ENCODE measurements at places on chromosomes 1 and 21.

DNA sequence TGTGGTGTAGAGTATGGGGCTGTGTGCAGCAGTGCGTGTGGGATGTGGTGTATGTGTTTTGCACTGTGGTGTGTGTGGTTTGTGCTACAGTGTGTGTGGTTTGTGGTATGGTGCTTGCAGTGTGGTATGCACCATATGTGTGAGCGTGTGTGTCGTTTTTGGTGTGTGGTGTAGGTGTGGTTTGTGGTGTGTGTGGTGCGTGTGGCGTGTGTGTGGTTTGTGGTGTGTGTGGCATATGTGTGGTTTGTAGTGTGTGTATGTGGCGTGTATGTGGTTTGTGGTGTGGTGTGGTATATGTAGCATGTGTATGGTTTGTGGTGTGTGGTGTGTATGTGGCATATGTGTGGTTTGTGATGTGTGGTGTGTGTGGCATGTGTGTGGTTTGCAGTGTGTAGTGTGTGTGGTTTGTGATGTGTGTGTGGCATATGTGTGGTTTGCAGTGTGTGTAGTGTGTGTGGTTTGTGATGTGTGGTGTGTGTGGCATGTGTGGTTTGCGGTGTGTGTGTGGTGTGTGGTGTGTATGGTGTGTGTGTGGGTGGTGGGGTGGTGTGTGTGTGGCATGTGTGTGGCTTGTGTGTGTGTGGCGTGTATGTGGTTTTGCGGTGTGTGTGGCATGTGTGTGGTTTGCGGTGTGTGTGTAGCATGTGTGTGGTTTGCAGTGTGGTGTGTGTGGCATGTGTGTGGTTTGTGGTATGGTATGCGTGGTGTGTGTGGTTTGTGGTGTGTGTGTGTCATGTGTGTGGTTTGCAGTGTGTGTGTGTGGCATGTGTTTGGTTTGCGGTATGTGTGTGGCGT, 53.5 kb upstream of the TRAPPC10 start:
- no peak for DNase-seq

- no peak for DNase-seq
Observed at GRCh38 chr1:61708953-61709907, 15.7 kb downstream of the TM2D1 start.

DNA sequence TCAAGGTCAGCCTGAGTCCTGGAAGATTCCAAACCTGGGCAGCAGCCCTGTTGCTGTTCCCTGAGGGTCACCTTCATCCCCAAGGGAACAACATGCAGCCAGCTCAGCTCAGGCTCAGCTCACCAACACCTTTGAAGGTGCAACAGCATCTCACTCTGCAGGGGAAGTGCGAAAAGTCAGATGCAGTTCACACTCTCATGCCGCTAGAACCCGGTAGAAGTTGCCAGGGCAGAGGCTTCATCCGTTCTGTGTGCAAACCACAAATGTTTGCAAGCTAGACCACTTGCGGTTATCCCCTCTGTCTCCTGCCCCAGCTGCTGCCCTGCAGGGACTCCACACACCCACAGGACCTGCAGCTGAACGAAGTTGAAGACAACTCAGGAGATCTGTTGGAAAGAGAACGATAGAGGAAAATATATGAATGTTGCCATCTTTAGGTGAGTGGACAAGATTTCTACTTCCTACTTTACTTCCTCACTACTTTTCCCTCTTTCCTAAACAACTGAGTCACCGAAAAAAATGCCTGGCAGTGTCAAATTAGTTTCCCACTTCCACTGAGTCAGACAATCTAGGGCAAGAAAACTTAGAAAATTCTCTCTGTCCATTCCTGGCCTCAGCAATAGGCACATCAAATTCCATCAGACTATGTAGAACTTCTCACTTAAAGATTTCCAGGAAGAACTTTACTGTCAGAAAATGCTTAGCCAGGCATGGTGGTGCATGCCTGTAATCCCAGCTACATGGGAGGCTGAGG, 1.8 kb upstream of the FCRL6 start:
- peak; percentile 52 for DNase-seq

GRCh38 chr1:40224040-40224439, 23.7 kb upstream of the TMCO2 start:
- peak; percentile 78 for DNase-seq

DNA sequence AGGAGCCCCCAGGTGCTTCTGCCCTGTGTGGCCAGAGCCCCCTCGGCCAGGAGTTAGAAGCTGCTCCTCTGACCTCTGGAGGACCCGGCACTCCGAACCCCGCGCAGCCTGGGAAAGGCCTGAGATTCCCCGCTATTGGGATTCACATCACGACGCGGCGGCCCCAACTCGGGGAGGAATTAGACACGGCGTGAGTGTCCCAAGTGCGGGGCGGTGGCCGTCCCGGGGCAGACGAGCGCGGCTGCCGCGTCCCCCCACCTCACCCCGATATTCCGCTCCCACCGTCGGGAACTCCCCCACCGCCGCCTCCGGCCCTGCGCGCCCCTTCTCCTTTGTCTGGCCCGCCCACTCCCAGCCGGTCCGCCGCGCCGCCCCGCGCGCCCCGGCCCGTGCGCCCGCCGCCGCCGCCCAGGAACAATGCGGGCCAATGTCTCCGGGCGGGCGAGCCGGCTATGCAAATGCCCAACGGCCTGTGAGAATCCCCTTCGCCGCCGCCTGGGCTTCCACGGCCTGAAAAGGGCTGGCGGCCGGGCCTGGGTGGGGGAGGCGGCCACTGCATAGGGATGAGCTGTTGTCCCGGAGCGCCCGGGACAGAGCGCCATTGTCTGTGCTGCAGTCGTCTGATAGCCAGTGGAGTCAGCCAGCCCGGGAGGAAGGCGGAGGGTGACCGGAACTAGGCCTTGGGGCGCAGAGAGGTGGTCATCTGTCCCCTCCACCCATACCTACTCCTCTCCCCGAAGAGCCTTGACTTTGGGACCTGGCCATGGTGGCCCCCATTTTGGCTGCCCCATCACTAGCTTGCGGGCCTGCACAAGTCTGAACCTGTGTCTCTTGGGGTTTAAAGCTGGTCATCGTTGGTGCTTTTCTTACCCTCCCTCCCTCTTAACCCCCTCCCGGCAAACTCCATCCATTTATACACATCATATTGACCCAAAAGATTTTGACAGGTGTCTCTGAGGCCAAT, 19.4 kb downstream of the RHBG start:
- no peak for DNase-seq

- peak; percentile 43 for DNase-seq
Observed at GRCh38 chr1:27428316-27429028, 36.0 kb downstream of the GPR3 start.

DNA sequence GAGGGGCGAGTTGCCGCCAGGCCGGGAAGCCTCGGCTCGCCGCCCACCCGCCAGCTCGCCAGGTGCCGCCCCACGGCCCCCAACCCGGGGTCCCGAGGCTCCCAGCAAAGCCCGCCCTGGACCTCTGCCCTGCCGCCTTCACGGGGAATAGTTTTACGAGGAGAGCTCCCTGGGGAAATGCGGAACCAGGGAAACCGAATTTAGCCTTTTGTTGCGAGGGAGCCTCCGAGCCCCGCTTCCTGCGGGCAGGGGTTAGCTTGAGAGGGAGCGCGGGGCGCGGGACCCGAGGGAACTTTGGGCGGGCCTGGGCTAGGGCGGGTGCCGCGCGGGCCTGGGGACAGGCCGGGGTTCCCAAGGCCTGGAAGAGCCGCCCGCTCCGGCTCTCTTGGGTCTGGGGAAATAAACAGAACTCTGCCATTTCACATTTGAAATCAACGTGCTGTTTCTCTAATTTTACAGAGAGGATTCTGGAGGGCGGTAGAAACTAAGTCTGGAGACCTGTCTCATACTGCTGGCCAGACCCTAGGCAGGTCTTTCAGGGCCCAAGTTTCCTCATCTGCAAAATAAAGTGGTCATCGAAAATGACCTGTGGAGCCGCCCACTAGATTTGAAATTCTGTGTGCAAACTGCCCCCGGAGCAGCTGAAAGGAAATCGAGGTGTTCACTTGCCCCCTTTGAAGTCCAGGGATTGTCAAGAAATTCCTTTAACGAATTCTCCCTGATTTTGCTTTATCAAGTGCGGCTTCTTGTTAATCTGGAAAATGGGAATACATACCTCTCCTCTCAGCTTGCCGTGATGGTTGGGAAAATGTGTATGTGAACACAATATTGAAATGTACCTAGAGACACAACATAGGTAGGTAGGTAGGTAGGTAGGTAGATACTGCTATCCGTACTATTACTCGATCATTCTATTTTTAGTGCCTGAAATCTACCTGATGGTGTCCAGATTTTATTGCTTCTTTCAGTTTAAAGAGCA, 749 bp upstream of the GLUL start:
- DNase-seq = peak; percentile 14

- peak; percentile 66 for DNase-seq
Observed at GRCh38 chr1:22131875-22132486, 10.9 kb downstream of the WNT4 start.

GRCh38 chr1:35506960-35507912, 50.0 kb downstream of the KIAA0319L start:
- DNase-seq = peak; percentile 32

- DNase-seq = no peak
Observed at GRCh38 chr1:178418284-178418955, 78.3 kb downstream of the CLEC20A start.

- no peak for DNase-seq
Observed at GRCh38 chr1:160236806-160237205, 25.5 kb downstream of the DCAF8 start.

DNA sequence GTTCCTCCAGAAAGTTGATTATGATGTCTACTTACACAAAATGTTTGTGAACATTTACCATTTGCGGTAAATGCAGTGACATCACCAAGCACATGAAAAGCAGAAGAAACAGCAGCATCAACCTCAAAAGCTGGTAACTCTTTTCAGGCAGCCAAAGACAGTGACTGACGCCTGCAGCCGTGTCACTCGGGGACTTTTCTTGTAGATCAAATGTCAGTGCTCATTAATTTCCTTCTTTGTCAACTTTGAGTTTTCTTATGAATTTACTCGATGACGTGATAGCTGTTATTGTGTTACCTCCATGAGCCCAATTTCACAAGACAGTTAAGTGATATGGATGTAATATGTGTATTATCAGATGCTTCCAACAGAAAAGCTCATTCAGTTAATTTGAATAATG, 92.5 kb downstream of the RIPK4 start:
- no peak for DNase-seq

DNA sequence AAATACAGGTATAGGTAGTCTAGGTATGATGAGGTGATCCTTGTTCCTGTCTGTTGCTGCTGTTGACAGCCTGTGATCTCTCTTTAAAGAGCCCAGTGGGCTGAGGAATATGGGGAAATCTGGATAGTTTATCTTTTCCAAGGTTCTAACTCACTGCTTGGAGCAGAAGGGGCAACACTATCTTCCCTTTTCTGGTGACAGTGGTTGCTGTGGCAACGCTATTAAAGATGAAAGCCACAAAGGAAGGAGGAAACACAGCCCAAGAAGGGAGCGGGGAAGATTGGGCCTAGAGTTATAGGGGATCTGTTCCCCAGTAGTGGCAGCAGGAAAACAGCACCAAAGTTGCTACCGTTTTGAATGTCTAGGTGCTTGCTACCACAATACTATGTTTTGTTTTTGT, 8.8 kb downstream of the PCP4L1 start:
- DNase-seq = no peak

GRCh38 chr1:185350027-185350442, 33.0 kb upstream of the IVNS1ABP start:
- no peak for DNase-seq

DNA sequence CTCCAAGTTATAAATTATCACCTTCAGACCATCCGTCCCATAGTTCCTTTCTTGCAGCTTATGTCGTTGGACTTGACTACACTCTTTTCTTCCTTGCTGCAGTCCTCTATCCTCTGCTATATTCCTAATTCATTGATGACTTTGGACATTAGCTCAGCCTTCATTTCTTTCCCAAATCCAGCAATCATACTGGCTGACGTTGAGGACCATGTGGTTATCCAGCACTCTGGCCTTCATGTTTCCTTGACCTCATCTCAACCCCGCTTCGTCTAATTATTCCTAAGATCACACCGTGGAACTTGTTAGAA, 27.4 kb downstream of the RAD54L start:
- no peak for DNase-seq

DNA sequence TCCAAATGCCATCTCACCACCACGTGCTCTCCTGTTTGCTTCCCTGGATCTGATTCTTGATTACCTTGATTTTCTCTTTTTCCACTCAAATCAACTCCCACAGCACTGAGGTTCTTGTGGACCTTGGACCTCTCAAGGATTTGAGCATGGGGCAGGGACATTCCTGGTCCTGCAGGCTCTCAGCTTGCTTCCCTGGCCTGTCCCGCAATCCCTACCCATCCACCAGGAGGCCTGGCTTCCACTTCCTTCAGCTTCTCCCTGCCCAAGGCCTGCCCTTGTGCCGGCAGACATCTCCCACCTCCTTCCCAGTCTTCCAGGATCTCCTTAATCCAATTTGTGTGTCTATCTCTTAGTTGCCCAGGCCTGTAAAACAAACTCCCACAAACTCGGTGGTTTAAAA, 21.6 kb downstream of the PLA2G2A start:
- no peak for DNase-seq

DNA sequence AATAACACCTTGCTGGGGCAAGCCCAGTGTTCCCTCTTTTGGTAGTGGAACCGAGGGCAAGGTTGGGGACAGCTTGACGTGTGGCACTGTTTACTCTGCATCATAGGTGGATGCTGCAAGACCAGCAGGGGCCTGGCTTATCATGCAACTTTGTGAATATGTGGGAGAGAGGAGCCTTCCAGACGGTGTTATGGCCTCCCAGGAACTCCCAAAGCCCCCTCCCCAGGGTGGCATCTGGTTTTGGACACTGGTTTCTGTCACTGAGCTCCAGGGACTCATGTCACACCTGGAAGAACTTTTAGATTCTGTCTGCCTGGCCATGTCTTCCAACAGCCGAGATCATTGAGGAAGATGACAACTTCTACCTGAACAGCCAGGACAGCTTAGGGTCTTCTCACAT, 1.4 kb upstream of the TLR5 start:
- DNase-seq = no peak

- no peak for DNase-seq
Observed at GRCh38 chr1:226945858-226946245, 5.8 kb downstream of the COQ8A start.

DNA sequence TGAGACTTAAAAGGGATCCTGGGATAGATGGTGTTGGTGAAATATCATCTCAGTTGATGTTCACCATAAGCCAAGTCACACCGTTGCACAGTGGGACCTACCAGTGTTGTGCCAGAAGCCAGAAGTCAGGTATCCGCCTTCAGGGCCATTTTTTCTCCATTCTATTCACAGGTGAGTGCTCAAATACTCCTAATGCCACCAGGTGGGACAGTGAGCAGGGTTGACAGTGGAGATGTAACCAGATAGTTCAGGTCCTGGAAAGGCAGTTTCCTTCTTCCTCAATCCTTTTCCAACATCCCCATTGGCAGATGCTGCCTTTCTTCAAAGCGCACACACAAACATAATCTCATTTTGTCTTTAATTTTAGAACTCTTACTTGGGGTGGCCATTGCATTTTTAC, 11.6 kb downstream of the CD160 start:
- DNase-seq = no peak

DNA sequence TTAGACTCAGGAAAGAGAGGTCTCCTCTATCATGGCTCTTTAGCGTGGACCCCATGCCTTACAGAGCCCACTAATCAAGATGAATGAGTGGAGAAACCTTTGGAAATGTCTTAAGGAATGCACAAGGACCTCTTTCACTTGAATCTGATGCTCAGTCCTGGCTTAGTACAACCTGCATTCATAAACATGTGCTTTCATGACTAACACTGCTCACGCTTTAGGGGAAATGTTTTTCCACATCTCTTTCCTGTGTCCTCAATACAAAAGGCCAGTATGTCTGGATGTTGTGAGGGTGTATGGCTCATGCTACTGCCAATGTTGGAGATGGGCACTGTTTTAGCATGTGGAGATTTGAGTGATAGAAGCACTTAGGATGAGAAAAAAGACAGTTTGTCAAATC, 14.2 kb upstream of the GNG12 start:
- DNase-seq = no peak
